ENCODE measurements at places on chromosomes 13 and 19.

DNA sequence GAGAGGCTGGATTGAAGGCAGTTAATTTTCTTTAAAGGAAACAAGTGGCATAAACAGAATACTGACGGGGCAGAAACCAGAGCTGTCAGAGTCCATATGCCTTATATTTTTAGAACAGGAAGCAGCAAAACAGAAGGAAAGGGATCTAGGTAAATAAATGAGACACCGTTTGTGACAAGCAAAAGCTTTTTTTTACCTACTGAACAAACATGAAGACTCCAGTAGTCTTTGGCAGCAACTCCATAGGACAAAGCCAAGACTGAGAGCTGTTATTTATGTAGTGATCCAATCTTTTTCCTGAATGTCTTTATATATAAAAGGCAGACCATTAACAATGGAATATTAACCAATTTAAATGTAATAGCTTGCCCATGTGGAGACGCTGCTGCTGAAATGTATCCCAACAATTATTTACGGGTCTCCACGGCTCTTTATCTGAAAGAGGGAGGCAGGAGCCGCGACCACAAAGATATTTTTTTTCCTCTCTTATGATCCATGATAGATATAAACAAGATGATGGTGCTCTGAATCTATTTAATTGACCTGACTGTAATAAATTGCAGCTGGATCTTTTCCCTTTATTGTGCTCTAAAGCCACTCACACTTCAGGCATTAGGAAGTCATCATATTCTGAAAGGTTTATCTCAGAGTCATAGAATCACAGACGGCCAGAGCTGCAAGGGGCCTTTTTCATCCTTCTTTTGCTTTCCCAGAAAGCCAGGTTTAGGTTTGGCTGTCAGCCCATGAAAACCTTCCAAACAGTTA, 687.8 kb downstream of the EFNB2 start:
- no peak for DNase-seq

DNA sequence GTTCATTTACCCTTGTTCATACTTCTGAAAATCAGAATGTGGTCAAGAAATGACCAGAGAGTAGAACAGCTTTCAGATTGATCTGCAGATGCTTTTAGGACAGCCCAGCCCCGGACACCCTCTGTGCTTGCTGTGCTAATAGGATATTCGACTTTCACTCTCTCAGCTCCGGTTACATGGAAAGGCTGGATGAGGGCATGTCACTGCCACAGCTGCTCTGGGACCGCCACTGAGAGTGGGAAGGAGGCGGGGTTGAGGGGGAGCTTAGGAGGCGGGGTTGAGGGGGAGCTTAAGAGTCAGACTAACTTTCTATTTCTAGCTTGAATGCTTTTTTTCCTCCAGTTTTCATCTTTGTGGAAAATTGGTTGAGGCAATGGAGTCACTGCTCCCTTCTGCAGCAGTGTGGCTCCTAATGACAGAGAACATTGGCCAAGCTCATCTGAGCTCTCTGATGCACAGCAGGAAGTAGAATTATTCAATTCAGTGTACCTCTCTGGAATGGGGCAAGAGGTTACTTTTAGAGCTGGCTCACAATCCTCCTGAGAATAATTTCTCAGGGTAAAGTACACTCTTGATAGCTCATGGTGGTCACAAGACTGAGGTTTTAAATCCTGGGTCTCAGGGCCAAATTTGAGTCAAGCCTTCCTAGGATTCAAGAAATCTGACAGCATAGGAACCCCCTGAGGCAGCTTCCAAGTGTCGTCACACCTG, 74.6 kb upstream of the NPAS1 start:
- DNase-seq: no peak

DNA sequence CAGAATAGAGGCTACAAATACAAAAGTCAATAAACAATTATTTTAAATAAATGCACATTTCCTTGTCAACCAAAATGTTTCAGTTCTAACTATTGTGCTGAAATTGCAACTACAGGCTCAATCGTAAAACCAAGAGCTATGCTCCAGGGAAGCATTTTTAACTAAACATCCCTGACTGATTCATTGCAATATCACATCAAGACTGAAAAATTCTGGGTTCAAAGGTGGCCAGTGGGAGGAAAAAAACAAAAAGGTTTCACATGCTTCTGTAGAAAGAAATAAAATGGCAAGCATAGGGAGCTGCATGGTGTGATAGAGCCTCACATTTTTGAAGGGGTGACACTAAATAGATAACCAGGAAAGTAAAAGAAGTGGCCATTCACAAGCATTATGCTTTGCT, 862.8 kb downstream of the PCDH9 start:
- DNase-seq: no peak

DNA sequence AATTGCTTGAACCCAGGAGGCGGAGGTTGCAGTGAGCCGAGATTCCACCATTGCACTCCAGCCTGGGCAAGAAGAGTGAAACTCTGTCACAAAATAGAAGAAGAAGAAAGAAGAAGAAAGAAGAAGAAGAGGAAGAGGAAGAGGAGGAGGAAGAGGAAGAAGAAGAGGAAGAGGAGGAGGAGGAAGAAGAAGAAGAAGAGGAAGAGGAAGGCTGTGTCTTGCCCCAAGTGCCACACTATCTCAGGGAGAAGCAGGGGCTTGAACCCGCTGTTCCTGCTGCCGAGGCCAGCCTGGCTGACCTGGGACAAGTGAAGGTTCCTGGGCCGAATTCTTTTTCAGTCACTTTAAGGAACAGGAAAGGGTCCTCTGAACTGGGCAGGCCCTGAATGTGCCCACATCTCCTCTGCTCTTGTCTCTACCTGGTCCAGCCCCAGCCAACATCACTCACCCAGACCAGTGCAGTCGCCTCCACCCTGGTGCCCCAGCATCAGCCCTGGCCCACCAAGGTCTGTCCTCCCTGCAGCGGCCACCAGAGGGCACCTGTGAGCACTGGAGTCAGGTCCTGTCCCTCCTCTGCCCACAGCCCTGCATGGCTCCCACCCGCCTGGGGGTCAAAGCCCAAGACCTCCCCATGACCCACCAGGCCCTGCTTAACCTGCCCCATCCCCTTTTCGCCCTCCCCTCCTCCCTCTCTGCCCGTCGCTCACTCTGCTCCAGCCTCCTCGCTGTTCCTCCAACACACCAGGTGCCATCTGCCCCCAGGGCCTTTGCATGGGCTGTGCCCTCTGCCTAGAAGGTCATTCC, 20.0 kb downstream of the TICAM1 start:
- DNase-seq: peak; percentile 96

- DNase-seq: no peak
These were observed 214.9 kb downstream of the KCNRG start for GRCh38 chr13:50229960-50230661.

GRCh38 chr19:42079886-42080763, 4.2 kb downstream of the ZNF574 start:
- no peak for DNase-seq

DNA sequence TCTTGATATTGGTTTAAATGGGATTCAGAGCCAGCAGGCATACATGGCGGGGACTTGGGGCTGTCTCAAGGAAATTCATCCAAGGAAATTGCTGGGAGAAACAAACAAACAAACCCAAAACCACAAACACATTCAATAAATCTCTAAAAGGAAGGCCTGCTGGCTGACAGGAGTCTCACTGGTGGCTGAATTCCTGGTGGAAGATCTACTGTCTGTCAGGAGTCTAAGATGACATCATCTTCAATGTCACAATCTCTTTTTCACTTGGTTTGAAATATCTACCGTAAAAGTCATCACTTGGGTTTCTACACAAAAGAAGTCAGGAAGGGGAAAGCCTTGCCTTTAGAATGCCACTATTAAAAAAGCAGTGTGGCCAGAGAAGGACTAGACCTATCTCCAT, 87.9 kb downstream of the KLF5 start:
- DNase-seq: no peak

Measured in stimulated activated CD4-positive, alpha-beta T cell treated with anti-CD3 and anti-CD28 coated beads, Interleukin-2, amount 100 ng/mL, for 24 hours (primary cell).